ENCODE measurements at places on chromosomes 2 and 18. TPM values are rescaled to one million over a fixed set of nuclear protein-coding genes. Genes with fewer than 3 reads are reported as not detected.

Gene REEP1
- 23.6 TPM for total RNA-seq

Gene IL1R2
- 1.3 TPM for total RNA-seq

Gene YES1
- 23.5 TPM for total RNA-seq

Gene ALPI
- total RNA-seq = not detected

Gene CXCR2
- 1.5 TPM for total RNA-seq

Data from Right ventricle myocardium inferior (tissue), 1 donor.